DMS79 treated with DMSO at 0.1 percent for 48 hours (cell line): ENCODE measurements at places on chromosomes 3 and 15.
A peak's percentile ranks its signal among the peaks of the same experiment; 100 is the strongest.

DNA sequence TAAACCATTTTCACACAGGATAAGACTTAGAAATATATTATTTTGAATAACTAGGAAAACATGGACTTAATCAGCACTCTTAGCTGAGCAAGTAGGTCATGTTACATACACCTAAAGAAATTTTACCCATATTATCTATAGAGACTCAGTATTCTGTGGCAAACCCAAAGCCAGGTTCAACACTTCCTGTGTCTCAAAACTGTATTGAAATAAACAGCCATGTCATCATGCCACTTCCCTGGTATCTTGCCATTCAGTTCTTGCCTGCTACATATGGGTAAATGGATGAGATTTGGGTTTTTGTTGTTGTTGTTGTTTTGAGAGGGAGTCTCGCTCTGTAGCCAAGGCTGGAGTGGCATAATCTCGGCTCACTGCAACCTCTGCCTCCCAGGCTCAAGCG, 141.5 kb upstream of the PLXND1 start:
- DNase-seq = no peak

GRCh38 chr15:62985768-62986167, 56.8 kb upstream of the TPM1 start:
- DNase-seq = no peak

DNA sequence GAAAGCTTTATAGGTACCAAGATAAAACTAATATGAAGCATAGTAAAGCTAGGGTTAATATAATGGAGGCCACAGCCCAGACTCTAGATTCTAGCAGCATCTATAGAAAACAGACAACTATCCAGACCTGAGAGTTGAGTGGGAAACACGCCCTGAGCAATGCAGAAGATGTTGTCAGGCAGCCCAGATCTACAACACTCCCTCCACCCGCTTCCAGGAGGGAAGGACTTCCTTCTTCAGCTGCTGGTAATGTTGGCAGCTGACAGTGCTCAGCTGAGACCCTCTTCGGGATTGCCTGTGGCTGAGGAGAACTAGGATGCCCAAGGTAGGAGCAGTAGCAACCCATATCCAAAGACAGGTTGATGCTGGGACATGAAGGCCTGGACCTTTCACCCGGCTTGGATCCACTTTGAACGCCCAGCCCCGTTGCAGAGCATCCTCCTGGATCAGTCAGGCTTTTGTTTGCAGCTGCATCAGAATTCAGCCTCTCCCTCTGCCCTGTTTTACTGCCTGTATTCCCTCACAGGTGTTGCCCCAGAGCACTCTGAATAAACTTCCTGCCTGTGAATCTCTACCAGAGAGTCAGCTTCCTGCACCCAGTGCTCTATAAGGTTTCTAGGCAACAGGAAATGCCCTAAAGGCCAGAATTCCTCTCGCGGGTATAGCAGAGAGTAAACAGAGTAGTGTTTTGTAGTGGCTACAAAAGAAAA, 174.7 kb upstream of the IL12A start:
- DNase-seq = no peak

GRCh38 chr3:189121092-189121491, 50.7 kb upstream of the TPRG1 start:
- DNase-seq = no peak

DNA sequence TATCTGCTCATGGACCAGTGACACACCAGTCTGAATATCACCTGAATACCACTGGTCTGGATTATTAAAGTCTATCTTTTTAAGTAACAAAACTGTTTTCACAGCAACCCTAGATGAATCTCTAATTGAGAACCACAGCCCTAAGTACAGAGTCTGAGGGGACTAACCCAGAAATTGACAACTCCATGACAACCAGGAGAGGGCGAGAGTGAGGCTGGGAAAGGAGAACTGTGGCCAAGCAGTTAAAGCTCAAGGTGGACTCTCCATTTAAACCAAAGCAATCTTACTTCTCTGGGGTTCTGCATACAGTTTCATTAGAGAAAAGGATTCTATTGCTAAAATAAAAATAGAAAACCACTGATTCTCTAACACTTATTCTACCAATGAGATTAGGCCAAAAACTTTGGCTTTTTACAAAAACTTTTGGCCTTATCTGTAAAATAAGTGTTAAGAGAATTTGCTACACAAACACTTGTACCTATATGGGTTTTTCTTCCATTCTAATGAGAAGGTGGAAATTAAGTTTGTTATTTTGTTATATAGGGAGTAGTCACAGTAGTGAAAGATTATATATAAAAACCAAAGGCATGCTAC, 11.4 kb downstream of the NEK10 start:
- no peak for DNase-seq

DNA sequence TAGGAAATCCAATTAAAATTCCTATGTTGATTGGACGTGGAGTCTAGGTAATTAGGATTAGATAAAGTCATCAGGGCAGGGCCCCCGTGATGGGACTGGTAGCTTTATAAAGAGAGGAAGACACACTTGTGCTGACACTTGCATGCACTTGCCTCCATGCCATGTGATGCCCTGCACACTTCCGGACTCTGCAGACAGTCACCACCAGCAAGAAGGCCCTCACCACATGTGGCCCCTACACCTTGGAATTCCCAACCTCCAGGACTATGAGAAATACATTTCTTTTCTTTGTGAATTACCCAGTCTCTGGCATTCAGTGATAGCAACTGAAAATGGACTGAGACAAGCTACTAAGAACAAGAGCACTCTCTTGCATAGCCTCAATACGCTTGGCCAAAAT, 90.6 kb downstream of the CRYGS start:
- DNase-seq = no peak

DNA sequence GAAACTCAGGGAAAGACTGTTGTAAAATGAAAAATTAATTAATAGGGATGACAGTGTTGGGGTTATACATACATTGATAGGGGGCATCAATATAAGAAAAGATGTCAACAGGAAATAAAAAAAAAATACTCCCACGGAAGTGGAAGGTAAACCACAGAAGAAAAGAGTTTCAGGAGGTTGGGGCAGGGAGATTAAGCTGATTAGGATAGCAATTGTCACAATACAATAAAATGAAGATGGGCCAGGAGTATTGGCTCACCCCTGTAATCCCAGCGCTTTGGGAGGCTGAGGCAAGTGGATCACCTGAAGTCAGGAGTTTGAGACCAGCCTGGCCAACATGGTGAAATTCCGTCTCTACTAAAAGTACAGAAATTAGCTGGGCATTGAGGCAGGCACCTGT, 536.1 kb downstream of the AGBL1 start:
- no peak for DNase-seq

DNA sequence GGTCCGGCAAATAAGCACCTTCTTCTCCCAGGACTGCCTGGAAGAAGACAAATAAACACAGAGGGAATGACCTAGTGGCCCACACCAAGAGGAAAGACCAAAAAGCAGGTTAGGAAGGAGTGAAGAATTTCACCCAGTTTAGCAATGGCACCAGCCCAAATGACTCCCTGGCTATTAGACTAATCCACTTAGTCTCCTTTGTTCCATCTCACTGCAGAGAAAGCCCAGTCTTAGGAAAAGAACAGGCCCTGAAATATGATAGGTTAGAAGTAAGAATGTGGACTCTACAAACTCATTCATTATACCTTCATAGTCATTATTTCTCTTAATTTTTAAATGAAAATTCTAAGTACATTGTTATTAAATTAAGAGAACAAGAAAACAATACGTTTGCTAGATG, 23.2 kb downstream of the SERPINI2 start:
- no peak for DNase-seq

DNA sequence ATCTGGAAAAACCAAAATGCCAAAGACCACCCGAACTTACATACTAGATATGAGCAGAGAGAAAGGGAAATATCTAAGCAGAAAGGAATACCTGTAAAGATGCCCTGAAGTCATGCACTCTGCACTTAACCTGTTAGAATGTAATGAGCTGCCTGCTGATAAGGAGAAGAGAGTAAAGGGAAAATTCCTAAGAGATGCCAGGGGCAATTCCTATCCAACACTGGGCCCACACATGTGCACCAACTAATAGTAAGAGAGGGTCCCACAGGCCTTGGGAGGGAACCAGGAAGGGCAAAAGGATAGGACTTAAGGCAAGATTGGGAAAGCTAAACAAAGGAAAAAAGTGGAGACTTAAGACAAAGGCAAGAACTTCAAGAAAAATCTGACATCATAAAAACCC, 189.5 kb downstream of the NSUN3 start:
- no peak for DNase-seq

DNA sequence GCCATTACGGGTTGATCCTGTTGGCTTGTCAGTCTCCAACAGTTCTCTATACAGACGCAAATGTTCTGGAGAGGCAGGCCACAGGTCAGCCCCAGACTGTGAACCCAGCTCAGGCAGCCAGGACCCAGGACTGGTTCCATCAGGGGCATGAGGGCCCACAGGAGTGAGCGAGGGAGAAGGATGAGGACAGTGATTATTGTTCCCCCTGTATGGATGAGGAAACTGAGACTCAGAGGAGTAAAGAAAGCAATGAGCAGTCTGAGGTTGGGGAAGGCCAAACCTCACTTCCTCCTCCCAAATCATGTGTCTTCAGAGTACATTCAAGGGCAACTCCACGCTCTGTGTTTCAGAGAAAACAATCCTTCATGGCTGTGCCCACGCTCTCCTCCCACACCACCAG, 121.9 kb downstream of the RPLP1 start:
- DNase-seq = no peak

- no peak for DNase-seq
Measured at GRCh38 chr3:111325160-111325718, 216.8 kb upstream of the CD96 start.

DNA sequence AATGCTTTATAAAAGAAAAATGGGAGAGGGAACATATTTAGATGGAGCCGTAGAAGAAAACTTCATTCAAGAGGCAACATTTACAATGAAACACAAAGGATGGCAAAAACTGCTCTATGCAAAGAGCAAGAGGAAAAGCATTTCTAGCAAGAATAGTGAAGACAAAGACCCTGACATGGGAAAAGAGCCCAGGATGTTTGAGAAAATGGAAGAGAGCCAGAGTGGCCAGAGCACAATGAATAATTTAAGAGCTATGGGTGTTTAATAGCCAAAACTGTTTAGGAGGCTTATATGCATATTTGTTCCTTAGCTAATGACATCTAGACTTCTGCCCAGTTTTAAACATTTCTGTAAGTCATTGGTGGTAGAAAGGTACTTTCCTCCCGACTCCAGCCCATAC, 25.4 kb upstream of the SEMA6D start:
- no peak for DNase-seq

- DNase-seq = no peak
Measured at GRCh38 chr3:142445816-142446254, 2.0 kb downstream of the XRN1 start.

DNA sequence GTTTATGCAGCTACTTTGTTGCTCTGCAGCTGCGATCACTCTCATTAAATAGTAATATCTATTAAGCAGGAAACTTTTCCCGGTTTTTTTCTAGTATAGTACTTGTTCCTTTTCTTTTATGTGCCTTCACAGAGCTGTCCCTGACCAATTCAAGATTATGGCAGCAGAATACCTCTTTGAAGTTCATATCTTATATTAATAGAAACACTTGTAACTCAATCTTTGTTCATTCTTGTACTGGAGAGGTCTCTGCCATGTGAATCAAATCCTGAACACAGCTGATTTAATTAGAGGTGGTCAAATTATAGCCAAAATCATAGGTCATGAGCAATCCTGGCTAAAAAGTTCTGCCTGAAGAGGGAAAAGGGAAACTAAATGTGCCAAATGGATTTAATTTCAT, 399.0 kb upstream of the ARHGEF26 start:
- DNase-seq = no peak

DNA sequence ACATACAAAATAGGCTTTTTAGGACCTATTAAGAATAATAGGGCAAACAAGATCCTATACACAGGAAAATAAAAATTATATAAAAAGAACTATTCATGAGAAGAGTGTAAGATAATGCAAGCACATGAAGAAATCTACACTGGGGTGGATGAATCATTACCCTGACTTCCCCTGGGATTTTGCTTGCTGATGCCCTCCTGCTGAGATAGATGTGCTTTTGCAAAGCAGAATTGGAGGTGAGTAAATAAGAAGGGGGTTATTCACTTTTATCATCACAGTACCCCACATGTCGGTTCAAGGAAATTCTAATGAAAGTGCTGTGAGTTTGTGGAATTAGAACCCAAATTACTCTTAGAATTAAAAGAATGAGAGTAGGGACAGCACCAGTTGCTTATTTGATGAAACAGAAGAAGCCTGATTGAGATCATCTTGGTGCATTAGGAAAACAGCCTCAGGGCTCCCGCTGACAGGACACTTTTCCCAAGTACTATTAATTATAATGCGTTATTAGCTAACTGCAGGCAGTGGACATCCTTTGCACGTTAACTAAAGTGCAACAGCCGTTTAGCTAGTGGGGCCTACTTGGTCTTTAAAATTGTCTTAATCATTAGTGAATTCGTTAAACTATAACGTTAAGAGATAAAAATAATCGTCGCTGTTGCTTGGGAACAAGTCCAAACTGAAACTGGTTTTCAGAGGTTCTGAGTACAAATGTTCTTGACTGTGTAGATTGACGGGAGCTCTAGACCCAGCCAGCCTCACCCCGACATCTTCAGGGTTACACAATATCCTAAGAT, 48.4 kb downstream of the SLC2A2 start:
- DNase-seq = peak; percentile 6

DNA sequence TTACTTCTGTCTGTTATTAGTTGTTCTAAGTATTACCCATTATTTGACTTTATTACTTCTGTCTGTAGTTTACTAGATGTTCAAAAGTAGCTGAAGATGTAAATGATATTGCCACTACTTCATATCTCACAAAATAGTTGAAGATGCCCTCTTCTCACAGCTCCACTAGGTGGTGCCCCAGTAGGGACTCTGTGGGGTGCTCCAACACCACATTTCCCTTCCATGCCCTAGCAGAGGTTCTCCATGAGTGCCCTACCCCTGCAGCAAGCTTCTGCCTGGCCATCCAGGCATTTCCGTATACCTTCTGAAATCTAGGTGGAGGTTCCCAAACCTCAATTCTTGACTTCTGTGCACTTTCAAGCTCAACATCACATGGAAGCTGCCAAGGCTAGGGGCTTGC, 80.8 kb downstream of the KCNH8 start:
- no peak for DNase-seq

DNA sequence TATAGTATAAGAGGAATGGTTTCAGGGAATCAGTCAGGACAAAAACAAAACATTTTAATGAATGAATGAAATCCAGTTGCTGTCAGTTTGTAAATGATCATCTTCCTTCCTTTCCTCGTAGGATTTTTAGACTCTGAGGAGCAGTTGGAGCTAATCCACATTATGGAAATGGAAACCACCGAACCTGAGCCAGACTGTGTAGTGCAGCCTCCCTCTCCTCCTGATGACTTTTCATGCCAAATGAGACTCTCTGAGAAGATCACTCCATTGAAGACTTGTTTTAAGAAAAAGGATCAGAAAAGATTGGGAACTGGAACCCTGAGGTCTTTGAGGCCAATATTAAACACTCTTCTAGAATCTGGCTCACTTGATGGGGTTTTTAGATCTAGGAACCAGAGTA, 3.1 kb downstream of the TIPARP start:
- no peak for DNase-seq

- no peak for DNase-seq
Measured at GRCh38 chr15:66819084-66819483, 117.0 kb downstream of the SMAD6 start.

GRCh38 chr3:31009881-31010280, 115.4 kb upstream of the GADL1 start:
- no peak for DNase-seq
